Muscle of back (tissue), 13 donors: ENCODE measurements at places on chromosomes 11 and 22.
A peak's percentile ranks its signal among the peaks of the same experiment; 100 is the strongest.

DNA sequence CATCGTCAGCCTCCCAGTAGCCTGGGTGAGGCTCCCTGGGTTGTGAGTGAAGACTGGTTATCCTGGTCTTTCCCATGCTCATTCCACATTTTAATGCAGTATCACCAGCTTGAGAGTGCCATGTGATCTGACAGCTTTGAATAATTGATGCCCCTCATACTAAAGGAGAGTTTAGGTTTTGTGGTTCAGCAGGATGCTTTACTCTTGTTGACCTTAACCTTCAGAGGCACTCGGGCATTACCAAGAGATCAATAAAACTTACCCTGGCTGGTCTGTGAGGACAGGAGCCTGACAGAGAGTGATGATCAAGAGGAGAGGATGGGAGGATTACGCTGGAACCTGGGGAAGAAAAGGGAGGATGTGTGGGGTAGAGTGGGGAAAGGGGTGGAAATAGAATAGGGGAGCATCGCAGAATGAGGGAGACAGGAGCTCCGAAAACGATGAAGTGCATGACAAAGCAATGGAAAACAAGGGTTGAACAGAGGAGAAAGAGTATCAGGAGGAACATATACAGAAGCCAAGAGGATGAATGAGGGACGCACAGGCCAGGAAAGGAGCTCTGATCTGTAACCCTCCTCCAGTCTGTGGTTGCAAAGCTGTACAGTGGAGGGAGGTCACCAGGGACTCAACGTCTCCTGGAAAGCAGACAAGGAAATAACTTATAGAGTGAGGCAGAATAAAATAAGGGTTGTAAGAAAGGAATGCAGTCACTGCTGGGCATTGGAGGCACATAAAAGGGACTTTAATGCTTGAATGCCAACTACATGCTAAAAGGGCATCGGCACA is 594.5 kb downstream of the NTM start:
- DNase-seq, result no peak

GRCh38 chr11:29432719-29433325 is 584.0 kb downstream of the KCNA4 start:
- DNase-seq, result peak; percentile 26

GRCh38 chr11:72955466-72955865 is 141.3 kb downstream of the ATG16L2 start:
- DNase-seq, result no peak

DNA sequence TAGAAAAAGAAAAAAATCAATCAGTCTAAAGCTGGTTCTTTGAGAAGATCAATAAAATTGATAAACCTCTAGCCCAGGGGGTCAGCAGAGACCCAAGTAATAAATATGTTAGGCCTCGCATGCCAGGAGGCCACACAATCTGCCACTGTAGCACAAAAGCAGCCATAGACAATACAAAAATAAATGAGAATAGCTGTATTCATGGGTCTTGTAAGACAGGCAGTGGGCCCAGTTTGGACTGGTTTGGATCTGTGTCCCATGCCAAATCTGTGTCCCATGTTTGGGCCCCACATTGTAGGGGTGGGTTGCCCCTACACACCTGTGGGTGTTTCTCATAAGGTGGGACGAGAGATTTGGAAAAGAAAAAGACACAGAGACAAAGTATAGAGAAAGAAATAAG is 6.6 kb upstream of the PLAAT4 start:
- DNase-seq, result no peak

DNA sequence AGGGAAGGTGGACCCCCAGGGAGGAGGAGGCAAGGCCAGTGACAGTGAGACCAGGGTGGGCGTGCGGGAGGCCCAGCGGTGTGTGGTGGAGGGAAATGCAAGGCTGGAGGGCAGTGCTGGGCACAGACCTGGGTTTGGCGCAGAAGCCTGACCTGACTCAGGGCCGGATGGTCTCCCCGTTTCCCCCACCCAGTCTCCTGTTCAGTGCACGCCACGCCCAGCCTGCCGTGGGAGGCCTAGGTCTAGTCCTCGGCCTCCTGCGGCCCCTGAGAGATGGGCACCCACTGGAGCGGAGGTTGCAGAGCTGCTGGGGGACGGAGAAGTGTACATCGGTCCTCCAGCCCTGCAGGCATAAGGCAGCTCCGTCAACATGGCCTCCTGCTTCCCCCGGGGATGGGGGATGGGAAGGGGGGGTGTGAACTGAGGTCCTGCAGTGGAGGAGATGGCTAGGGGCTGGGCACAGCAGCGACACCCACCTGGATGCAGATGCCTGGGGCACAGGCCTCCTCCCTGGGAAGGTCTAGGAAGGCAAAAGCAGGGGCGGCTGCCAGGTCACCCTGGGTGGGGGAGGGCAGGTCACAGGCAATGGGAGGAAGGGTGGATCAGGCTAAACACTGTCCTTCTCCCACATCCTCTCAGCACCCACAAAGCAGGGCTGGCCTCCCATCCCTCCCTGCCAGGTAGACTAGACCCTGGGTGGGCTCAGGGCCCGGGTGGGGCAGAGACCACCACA is 15.9 kb downstream of the IL17REL start:
- no peak for DNase-seq

DNA sequence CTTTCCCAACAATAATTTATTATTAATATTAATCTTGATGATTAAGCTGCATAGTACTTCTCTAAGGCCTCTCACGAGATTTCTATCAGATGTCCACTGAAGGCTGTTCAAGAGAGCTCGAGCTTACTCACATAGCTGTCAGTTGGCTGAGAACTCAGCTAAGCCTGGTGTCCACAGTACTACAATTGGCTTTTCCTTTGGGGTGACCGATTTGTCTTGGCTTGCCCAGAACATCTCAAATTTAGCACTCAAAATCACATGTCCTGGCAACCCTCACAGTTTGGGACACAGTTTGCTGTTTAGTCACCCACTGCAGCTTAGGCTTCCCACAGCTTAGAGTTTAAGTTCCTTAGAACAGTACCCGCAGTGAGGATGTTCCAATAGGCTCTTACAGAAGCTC is 96.5 kb downstream of the LUZP2 start:
- DNase-seq, result no peak

- DNase-seq, result peak; percentile 40
Observed at GRCh38 chr11:106161775-106162634, 84.5 kb downstream of the AASDHPPT start.

GRCh38 chr11:113286509-113287497 is 27.6 kb upstream of the TTC12 start:
- DNase-seq, result peak; percentile 78

GRCh38 chr11:60208146-60208895 is 25.4 kb upstream of the MS4A6A start:
- DNase-seq, result no peak

DNA sequence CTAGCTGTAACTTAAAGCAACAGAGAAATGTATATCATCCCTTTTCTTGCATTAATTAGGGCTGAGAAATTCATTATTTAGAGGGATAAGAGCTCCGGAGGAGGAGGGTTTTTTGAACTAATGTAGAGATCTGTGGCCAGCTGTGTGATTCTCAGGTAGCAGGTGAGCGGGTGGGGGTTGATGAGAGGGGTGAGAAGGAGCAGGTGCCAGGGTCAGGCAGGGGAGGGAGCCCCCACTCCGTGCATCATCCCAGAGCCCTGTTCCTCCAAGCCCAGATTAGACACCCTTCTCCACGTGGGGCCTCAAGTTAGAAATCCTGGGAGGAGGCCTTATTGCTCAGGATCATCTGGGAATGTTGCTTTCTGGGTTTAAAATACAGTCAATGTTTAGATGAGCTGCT is 24.9 kb downstream of the ZBTB16 start:
- no peak for DNase-seq

DNA sequence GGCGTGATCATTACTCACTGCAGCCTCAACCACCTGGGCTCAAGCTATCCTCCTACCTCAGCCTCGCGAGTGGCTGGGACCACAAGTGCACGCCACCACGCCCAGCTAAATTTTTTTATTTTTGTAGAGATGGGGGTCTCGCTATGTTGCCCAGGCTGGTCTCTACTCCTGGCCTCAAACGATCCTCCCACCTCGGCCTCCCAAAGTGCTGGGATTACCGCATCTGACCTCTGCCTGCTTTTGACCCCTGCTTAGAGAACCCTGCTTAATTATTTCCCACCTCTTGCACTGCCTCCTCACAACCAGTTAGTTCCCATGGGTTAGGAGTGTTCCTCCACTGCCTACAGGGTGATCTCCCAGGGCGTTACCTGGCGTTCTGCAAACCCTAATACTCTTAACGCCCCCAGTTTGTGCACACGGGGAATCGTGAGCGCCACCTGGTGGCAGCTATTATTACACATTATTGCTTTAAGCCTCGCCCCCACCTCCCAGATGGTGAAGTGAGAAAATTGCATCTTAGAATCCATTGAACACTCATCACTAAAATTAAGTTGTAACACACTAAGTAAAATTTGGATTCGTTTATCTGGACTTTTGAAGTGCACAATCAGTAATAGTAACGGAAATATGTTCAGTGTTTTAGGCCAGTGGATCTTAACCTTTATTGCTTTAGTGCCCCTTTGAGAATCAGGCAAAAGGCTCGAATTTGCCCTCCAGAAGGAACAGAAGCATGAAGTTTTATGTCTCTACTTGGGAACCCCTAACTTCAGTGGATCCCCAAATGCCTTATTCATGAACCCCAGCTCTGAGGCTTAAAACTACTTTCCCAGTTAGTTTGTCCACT is 61.4 kb upstream of the ASPHD2 start:
- peak; percentile 44 for DNase-seq

- no peak for DNase-seq
Observed at GRCh38 chr22:50182176-50183081, 3.3 kb upstream of the TRABD start.

GRCh38 chr11:116202922-116203321 is 569.9 kb downstream of the BUD13 start:
- no peak for DNase-seq

- no peak for DNase-seq
Observed at GRCh38 chr22:33544707-33545106, 375.6 kb downstream of the LARGE1 start.

- no peak for DNase-seq
Observed at GRCh38 chr11:44952082-44952481, 1.4 kb upstream of the TP53I11 start.

DNA sequence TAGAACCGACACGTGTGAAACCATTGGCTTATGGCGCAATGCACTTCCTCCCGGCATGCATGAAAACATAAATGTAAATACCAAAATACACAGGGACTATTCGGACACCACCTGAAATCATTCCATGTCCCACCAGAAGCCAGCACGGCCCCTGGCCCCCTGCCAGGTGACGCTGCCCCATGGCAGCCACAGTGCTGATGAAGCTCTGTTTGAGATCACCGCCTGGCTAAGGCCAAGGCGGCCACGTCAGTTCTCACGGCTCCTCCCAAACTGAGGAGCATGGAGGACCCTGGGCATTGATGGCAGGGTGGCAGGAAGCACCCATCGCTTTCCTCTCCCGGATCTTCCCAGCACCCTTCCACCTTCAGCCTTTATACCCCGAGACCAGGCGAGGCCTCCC is 89.5 kb downstream of the CDKN1C start:
- DNase-seq, result no peak

- DNase-seq, result no peak
Observed at GRCh38 chr11:132874638-132875037, 657.7 kb downstream of the OPCML start.

- peak; percentile 78 for DNase-seq
Observed at GRCh38 chr11:130783323-130783722, 133.0 kb downstream of the SNX19 start.

DNA sequence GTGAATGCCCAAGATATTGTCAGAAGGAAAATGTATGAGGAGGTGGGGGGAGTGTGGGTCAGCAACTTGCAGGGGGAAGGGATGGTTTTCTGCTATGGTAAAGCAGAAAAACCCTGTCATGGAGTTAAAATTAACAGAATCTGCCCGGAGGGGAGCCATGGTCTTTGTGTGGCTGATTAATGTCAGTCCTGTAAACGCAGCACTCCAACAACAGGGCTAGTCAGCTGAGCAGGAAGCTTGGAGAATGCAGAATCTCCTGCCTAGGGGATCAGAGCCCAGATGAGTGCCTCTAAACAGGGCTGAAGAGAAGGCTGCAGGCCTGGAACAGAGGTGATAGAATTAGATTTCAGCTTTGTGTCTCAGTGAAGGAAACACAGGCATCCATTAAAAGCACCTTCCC is 140.9 kb upstream of the MTNR1B start:
- DNase-seq, result no peak

DNA sequence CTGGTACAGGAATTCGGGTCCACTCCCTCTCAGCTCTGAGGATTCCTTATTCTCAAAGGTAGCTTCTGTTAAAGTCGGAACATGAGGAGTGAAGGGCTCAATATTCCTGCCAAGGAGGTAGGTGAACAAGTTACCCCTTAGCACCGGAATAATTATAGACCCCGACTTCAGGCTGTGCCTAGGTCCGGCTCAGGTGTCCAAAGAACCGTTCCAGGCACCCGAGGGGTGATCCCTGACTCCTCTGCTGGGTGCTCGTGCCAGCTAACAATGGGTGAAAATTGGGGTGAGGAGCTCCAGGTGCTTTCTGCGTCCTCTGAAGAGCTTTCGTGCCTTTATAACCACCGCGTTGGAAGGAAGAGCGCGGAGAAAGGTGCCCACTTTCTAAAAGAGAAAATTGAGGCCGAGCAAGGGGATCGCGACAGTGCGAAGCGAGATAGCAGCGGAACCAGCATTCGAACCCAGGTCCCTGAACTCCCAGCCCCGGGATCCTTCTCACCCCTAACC is 393 bp downstream of the CYB561A3 start:
- DNase-seq, result no peak

DNA sequence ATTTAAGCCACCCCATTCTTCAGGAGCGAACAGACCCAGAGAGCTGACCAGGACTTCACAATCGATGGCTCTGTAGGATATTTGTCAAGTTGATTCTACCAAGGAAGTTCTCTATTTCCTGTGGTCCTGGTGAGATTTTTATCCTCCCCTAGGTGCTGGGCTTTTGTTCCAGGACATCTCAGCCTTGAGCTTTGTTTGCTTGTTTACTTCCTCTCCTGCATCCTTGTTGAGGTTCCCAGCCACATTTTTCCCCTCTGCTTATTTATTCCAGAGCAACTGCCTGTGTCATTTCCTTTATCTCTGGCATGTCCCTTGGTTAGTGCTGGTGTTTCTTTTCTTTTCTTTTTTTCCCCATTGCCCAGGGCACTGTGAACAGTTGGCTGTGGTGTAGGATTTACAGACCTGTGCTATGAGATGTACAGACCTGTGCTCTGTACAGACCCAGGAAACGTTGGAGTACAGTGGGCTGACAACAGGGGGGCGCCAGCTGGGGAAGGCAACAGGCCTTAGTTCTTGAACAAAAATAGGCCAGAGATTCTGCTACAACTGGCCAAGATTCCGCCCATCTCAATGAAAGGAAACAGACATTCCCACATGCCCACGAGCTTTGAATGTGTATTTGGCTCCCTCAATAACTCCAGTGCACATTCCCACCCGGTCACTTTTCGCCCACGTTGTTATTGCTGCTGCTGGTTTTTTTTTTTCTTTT is 235.9 kb upstream of the DDI1 start:
- DNase-seq, result no peak

DNA sequence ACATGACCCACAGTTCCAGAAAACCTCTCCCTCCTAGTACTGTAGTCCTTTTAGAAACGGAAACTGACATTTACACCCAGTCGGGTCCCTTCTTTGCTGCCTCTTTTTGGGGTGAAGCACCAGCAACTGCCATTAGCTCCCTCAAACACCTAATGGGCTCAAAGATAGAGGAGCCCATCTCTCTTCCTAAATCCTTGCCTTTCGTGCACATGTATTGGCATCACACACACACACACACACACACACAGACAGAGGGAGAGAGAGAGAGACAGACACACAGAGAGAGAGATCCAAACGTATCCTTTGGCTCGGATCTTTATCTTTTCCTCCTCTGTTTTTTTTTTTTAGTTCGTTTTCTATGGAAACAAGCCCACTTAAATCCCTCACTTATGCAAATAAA is 716 bp downstream of the GRM5 start:
- no peak for DNase-seq
